H1 (cell line): ENCODE measurements at places on chromosomes 6 and 20. TPM values are rescaled to one million over a fixed set of nuclear protein-coding genes. Genes with fewer than 3 reads are reported as not detected.

DNA sequence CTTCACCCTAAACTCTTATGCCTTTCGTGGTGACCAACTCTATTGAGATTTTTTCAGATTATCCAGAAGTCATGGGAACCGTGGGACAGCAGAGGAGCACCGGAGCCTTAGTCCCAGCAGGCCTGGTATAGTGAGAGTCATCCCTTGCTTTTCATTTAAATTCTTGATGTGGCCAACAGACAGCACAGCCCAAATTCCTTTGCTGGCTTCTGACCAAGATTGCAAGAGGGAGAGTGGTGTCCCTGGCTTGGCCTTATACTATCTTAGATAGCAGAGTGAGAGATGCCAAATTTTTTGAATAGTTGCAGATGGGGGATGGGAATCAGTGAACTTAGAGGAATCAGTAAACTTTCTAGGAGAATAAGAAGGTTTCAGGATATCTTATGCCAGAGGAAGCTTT, 7.8 kb downstream of the STX11 start:
- no peak for DNase-seq

DNA sequence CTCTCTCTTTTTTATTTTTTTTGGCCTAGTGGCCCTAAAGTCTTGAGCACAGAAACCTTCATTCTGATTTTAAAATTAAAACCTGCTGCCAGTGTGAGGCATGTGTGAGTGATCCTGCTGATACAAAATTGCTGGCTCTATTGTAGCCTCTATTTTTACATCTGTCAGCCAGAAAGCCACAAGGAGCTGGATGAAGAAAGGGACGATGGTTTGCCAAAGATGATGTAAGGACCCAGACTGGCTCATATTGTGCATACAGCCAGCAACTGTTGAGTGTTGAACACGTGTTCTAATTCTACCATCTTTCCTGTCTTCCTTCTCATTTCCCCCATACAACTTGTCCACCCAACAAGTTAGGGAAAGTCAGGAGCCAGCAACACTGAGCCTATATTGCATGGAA, 40.8 kb upstream of the ATXN1 start:
- DNase-seq, result no peak

GRCh38 chr20:48403167-48403761, 424.5 kb downstream of the PREX1 start:
- DNase-seq, result no peak

- DNase-seq, result no peak
These were observed 18.3 kb upstream of the DSN1 start for GRCh38 chr20:36791862-36792261.

- no peak for DNase-seq
These were observed 126.8 kb downstream of the CDH4 start for GRCh38 chr20:61378694-61379355.

DNA sequence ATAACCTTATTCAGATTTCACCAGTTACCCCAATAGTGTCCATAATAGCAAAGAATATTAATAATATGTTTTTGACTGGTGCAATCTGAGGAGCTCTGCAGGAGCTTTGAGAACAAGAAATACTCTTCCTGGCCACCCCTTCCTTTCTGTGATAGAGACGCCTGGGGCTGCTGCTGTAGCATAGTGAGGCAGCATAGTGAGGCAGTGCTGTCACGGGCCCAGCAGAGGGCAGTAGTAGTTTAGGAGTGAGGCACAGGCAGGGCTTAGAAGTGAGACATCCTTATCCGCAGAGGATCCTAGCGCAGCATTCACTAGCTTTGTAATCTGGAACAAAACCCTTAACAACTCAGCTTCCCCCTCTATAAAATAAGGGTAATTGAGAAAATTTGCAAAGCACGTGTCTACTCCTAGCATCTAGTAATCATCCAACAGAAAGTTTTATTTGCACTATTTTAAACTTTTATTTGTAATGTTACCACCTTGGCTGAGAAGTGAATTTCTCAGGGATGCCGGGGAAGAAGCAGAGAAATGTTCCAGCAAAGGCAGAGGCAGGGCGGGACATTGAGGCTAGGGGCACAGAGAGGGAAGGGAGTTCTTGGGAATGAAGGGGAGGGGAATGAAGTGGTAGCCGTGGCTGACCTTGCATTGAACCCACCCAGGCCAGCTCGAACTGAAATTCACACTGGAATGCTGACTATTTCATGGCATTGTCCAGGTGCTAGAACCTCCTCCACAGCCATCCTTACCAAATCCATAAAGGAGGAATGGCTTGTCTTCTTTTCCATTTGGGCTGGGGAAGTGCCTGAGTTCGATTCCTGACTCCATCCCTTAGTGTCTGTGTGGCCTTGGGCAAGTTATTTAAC, 78.8 kb downstream of the CDS2 start:
- DNase-seq, result peak; percentile 53

GRCh38 chr6:164124986-164125385, 710.5 kb downstream of the QKI start:
- no peak for DNase-seq

GRCh38 chr20:59195316-59195993, 31.8 kb downstream of the ZNF831 start:
- no peak for DNase-seq

DNA sequence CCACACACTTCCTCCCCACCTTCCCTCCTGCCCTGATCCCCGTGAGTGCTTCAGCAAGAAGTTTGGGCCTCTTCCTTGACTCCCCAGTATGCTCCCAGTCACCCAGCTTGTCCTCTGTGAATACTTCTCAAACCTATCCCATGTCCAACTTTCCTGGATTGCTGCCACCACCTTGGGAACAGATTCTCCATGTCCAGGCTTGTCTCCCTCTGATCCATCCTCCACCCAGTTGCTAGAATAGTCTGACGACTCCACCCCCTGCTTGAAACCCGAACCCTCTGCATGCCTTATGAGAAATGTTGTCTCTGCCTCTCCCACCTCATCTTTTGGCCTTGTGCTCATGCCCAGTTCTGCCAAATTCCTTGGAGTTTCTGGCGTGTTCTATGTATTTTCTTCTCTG, 108.0 kb downstream of the PPP1R14C start:
- no peak for DNase-seq

- DNase-seq, result no peak
These were observed 44.1 kb upstream of the FAM8A1 start for GRCh38 chr6:17556014-17556413.

DNA sequence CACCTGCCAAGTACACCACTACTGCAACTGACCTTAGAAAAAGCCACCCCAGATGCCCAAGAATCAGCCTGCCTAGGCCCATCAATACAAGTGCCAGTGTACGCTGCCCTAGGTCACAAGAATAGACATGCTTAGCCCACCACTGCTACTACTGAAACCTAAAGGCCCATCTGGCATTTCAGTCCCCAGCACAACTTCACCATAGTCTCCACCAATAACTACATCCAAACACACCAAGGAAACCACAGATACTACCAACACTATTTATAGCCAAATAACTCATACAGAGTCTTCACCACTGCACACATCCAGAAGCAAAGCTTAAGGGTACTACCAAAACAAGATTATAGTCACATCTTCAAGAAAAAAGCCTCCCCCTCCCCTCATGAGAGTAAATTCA, 28.2 kb downstream of the TREML4 start:
- DNase-seq, result no peak

DNA sequence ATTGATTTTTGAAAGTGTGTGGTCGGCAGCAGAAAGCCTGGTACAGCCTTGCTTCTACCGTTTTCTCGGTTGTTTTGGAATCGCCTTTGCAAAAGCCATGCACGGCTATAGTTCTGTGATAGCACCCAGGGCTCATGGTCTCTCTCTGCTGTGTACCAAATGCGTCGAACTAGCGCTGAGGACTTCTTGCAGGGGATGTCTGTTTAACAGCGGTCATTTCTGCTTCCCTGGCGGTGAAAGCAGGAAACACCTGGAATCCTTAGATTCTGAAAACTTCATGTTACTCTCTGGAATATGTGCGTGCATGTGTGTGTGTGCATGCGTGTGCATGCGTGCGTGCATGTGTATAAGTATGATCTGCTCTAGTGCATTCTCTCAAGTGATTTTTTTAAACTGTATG, 26.1 kb upstream of the GCNT2 start:
- DNase-seq, result no peak

- DNase-seq, result no peak
These were observed 41.6 kb upstream of the NFATC2 start for GRCh38 chr20:51584116-51584515.

- no peak for DNase-seq
These were observed 7.6 kb downstream of the SRSF12 start for GRCh38 chr6:89110284-89110683.

GRCh38 chr6:168126566-168127383, 47.8 kb upstream of the FRMD1 start:
- DNase-seq, result no peak

DNA sequence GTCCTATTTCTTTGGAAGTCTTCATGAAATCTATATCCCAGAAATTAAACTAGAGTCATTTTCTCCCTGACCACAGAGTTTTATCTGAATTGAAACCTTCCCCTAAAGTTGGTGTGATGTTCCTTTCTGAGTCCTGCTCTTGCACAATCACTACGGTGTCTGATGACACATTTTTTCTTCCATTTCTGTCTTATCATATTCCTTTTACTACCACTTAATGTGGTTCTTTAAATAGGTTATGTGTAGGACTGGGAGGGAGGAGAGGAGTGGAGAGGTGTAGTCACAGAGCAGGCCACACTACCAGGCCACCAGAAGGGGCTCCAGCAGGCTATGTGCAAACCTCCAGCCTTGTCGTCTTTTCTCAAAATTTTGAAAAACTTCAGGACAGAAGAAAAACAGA, 39.7 kb upstream of the ATXN1 start:
- no peak for DNase-seq

DNA sequence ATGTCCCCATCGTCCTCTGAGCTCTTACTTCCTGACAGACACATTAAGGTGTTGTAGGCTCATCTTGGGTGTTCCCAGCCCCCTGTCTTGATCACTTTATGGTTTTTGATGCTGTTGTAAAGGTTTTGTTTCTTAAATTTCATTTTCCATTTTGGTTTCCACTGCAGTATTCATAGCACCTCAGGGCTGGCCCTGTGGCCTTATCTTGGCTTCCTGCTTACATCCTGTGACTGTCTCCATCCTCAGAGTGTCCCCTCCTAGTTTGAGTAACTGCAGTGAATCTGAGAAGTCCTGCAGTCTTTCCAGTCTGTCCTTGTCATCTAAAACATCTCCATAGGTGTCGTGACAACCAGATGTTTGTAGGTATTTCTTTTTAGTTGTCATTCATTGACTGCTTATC, 50.9 kb downstream of the JARID2 start:
- no peak for DNase-seq

GRCh38 chr20:34506480-34506879, 9.7 kb upstream of the DYNLRB1 start:
- no peak for DNase-seq

GRCh38 chr6:82380566-82381185, 17.1 kb downstream of the TPBG start:
- no peak for DNase-seq

The SLC17A3 gene
- not detected in 2 replicates for polyA plus RNA-seq

The ZNF341 gene
- 5.8 and 7.0 TPM in 2 replicates for polyA plus RNA-seq

The BHLHE23 gene
- 0.36 TPM in 1 of 2 replicates, not detected in the other for polyA plus RNA-seq

The PGK2 gene
- not detected in 2 replicates for polyA plus RNA-seq

The OR2B3 gene
- not detected in 2 replicates for polyA plus RNA-seq

The GLP1R gene
- 2.7 TPM in 2 replicates for polyA plus RNA-seq

The PAK5 gene
- polyA plus RNA-seq, result 0.49 and 0.54 TPM in 2 replicates

The CLIC5 gene
- 0.12 and 0.24 TPM in 2 replicates for polyA plus RNA-seq

The SNPH gene
- 0.98 and 1.5 TPM in 2 replicates for polyA plus RNA-seq

The TSPYL1 gene
- 31.5 and 33.2 TPM in 2 replicates for polyA plus RNA-seq

The BCAS1 gene
- polyA plus RNA-seq, result 0.06 and 0.08 TPM in 2 replicates

The MYBL2 gene
- polyA plus RNA-seq, result 75.3 and 95.5 TPM in 2 replicates

The BPIFB2 gene
- not detected in 2 replicates for polyA plus RNA-seq

The PM20D2 gene
- 2.2 and 2.7 TPM in 2 replicates for polyA plus RNA-seq

The RAET1L gene
- not detected in 2 replicates for polyA plus RNA-seq

The SASH1 gene
- 6.0 and 6.9 TPM in 2 replicates for polyA plus RNA-seq

The TAGAP gene
- polyA plus RNA-seq, result not detected in 2 replicates

The RIPPLY2 gene
- 1.3 and 1.5 TPM in 2 replicates for polyA plus RNA-seq
